ENCODE measurements at places on chromosomes 2 and 18.

GRCh38 chr2:9627310-9627709, 3.5 kb downstream of the YWHAQ start:
- DNase-seq: no peak

- DNase-seq: peak; percentile 18
These were observed 181.8 kb downstream of the SNTG2 start for GRCh38 chr2:1132328-1132969.

GRCh38 chr18:48569139-48569914, 30.5 kb downstream of the CTIF start:
- no peak for DNase-seq

- no peak for DNase-seq
These were observed 1230.6 kb upstream of the CHAC2 start for GRCh38 chr2:52536929-52537460.

DNA sequence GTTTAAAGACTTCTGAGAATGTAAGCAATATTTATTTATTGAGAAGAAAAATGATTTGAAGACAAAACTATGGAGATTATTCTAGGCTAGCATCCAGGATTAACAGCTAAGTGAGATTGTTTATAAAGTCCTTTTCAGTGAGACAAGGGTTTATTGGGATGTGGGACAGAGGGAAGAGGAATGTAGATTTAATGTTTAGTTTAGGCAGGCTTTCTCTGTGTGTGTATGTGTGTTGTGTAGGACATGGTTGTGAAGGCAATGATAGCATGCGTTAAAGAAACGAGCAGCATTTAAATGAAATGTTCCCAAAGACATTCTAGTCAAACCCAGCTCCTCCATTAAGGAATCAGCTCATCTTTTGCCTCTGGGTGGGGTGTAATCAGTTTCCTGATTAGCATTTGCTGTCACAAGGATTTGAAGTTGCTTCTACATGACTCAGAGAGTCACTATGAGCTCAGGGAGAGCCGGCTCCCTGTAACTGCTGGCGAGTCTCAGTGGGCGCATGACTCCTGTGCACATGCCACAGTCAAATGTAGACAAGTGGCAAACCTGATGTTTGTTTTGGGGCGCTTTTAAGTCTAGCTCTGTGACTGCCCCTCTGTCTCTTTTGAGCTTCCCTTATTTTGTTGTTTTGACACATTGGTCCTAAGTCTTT, 442.2 kb upstream of the CELF4 start:
- DNase-seq: no peak

- DNase-seq: no peak
These were observed 15.2 kb upstream of the CCDC74B start for GRCh38 chr2:130160131-130160530.

All from activated CD8-positive, alpha-beta memory T cell treated with anti-CD3 and anti-CD28 coated beads for 48 hours (primary cell).